ENCODE measurements at places on chromosomes 4 and X.

DNA sequence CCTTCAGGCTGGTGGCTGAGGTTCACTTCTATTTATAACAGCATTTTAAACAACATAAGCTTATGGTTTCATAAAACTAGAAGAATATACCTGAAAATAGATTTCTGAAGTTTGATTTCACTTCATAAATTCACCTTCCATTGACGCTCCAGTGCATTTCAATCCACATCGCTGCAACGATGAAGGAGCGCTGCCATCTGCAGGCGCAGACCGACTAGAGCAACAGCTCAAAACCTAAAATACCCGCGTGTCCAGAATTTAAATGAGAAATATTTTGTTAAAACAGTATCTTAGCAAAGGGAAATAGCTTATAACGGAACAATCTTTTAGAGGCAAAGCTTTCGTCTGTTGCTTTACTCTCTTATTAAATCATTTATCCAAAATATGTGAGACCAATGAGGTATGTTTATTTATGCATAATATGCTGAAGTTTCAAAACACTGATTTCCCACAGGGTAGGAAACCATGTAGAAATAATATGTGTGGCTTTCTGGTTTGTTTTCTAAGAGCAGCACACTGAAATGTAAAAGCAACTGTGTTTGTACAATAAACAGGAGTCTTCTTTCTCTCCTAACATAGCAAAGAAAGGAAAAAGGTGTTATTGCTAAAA, 816.4 kb upstream of the FRG1 start:
- DNase-seq = no peak

GRCh38 chr4:55124322-55125076, 896 bp downstream of the KDR start:
- DNase-seq = no peak

GRCh38 chrX:23901060-23901459, 6.7 kb downstream of the APOO start:
- DNase-seq = peak; percentile 15

GRCh38 chr4:15914291-15914690, 24.2 kb downstream of the FGFBP1 start:
- no peak for DNase-seq

- no peak for DNase-seq
Measured at GRCh38 chrX:2610246-2611170, 80.6 kb upstream of the CD99 start.

DNA sequence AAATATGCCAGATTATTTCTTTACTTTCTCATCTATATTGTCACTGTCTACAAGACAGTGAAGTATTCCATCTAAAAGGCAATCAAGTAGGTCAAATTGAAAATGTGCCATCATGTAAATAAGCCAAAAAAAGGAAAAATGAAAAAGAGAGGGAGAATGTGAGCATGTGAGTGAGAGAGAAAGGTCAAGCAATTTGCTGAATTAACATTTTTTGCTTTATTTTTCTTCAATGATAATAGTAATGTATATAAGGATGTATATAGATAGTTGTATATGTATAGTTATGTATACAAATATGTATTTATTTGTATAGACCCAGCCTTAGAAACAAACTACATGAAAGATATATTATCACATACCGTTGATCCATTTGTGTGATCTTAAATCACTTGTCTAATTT, 11.5 kb downstream of the CXCL8 start:
- DNase-seq = no peak

GRCh38 chr4:176066757-176067156, 1.1 kb downstream of the WDR17 start:
- no peak for DNase-seq

DNA sequence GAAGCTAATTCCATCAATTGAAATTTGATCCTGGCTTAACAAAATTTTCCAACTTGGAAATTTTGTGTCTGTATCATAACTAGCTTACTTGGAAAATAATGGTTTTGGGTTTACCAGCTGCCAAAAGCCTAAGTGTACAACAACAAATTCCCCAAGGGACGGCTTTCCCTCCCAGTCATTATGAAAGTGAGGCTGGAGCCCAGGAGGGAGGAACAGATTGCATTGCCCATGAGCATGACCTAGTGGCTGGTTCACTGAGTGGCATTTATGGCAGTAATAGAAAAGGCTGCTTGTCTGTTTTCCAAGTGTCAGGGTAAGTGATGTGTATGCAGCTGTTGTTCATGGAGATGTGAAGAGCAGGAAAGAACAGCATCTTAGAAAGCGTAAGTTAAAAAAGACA, 70.8 kb upstream of the HHIP start:
- DNase-seq = no peak

DNA sequence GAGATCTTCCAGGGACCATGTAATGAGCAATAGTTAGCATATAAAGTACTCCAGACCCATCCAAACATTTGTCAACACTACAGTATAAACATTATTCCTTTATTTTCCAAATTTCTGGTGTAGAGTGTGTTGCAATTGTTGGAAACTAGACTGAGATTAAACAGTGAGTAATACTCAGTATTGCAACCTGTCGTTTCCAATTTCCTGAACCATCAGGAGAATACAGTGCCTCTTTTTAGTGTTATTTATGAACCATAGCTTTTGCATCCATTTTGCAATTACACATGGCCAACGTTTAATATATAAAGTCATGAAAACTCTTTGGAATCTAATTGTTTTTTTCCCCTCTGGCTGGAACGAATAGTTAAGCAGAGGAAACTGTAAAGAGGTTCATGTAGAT, 58.3 kb upstream of the DHRSX start:
- no peak for DNase-seq

- DNase-seq = no peak
Measured at GRCh38 chr4:72896515-72896914, 173.0 kb downstream of the COX18 start.
